ENCODE measurements at places on chromosomes 7 and 10. TPM values are rescaled to one million over a fixed set of nuclear protein-coding genes. Genes with fewer than 3 reads are reported as not detected.

- DNase-seq, result no peak
These were observed 987.6 kb upstream of the AUTS2 start for GRCh38 chr7:68610701-68611100.

- no peak for DNase-seq
These were observed 45.4 kb downstream of the CTTNBP2 start for GRCh38 chr7:117827862-117828261.

DNA sequence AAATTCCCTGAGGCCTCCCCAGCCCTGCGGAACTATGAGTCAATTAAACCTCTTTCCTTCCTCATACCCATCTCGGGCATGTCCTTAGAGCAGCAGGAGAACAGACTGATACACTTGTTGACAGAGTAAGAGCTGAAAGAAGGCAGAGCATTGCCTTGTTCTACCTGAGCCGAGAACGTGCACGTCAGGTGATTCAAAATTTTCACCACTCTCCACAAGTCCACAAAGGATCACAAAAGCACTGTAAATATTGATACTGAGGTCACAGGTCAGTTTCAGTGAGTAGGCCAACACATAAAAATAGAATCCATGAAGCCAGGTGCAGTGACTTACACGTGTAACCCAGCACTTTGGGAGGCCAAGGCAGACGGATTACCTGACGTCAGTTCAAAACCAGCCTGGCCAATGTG, 27.8 kb downstream of the DCLRE1C start:
- no peak for DNase-seq

DNA sequence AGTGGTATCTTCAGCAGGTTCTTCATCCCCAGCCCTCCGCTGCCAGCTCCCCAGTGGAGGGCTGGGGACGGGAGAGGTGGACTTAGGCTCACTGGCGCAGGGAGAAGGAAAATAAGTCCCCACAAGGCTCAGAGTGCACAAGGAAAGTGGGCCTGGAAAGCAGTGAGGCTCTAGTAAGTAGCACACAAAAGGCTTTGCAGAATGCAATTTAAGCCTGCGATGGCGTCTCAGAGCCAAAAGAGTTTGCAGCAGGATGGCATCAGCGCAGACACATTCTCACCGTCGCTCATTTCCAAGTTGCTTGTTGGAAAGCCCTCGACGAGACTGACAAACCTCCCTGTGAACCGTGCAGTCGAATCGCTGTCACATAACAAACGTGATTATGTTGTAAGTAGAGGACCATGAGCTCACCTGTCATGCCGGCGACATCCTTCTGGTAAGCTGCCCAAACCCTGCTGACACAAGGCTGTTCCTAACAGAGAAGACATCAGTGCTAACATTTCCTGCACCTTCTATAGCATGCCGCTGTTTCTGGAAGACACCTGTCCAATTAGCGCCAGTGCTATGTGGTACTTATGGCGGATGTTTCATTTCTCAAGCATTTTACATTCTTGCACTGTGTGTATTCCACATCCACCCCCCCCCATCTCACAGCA, 98.3 kb upstream of the NPVF start:
- no peak for DNase-seq

GRCh38 chr10:92208736-92209135, 82.1 kb downstream of the CPEB3 start:
- DNase-seq, result no peak

DNA sequence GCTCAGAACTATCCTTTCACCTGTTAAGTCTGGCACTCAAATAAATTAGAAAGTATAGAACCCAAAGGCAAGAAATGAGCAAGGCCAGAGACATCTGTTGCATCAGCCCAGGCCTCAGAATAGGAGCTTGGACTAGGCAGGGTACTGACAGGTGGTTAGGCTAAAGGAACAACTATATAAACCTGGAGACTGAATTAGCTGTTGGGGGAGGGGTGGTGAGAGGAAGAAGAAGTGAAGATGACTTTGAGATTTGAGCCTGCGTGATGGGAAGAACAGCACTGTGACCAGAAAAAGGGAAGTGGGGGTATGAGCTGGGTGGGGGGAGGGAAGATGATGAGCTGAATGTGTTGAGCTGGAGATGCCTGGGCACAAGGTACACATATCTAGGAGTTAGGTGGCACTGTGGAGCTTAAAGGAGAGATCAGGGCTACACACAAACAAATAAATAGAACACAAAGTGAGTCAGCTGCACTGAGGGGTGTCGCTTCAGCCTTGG, 244.7 kb downstream of the PTEN start:
- no peak for DNase-seq

GRCh38 chr7:132622081-132622480, 45.8 kb upstream of the PLXNA4 start:
- DNase-seq, result no peak

GRCh38 chr7:35988818-35989217, 164.2 kb upstream of the EEPD1 start:
- no peak for DNase-seq

- no peak for DNase-seq
These were observed 20.1 kb downstream of the CYTH3 start for GRCh38 chr7:6252341-6252746.

- no peak for DNase-seq
These were observed 98.0 kb upstream of the FAM20C start for GRCh38 chr7:94251-94801.

DNA sequence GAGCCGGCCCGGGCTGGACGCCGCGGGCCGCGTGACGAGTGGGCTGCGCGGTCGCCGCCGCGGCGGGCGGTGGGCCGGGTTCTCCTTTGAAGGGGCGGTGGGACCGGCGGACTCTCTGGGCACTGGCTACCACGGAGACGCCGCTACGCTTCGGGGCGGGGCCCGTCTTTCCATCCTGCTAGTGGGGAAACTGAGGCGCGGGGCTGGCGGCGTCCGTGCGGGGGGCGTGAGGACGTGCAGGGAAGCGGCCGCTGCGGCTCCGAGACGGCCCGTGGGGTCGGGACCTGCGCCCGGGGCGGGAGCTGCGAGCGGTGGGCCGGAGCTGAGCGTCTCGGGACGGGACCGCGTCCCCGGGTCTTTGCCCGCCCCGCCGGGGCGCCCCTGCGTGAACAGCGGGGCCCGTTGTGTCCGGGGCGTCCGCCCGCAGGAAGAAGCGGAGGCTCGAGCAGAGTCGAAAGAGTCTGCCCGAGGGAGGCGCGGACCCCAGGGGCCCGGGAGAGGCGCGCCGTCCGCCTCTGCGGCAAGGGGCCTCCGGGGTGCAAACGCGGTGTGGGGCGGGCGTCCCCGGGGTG, 548 bp upstream of the BNIP3 start:
- no peak for DNase-seq

DNA sequence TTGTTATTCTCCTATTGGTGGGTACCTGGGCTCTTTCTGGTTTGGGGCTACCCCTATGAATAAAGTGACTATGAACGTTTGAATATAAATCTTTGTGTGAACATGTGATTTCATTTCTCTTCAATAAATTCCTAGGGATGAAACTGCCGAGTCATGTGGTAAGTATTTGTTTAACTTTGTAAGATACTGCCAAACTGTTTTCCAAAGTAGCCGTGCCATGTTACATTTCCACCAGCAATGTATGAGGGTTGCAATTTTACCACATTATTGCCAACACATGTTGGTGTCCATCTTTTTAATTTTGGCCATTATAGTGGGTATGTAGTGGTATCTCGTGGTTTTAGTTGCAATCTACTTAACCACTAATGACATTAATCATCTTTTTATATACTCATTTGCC, 94.7 kb downstream of the ZNRF2 start:
- no peak for DNase-seq

DNA sequence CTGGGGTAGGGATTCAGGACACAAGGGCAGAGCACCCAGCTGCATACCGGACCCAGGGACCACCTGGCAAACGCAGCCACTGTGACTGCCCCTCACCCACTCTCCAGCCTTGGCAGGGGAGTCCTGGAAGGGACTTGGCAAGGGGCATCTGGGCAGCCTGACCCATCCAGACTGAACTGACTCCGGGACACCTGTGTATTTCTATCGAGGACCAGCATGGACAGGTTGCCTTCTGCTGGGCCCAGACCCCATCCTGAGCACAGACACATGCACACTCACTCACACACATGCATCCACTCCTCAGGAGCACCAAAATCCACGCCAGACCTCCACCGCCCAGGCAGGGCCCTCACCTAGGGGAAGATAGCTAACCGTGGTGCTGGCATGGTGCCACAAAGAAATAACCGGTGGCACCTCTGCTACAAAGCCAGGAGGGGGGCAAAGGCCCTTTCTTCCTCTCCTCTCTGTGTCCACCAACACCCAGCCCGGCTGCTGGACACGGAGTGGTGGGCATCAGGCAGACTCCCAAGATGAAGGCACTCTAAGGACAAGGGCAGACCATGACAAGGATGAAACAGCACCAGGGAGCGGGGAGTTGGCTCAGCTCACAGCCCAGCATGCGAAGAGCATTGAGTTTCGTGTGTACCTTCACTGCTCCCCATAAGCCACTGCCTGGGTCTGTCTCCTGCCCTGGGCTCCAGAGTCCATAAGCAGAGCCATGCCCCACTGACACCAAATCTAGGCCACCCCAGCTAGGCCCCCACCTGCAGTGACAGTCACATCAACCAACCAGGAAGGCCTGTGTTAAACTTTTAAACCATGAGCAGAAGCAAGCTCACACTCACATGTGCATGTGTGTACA, 35.3 kb downstream of the KCNH2 start:
- DNase-seq, result no peak

DNA sequence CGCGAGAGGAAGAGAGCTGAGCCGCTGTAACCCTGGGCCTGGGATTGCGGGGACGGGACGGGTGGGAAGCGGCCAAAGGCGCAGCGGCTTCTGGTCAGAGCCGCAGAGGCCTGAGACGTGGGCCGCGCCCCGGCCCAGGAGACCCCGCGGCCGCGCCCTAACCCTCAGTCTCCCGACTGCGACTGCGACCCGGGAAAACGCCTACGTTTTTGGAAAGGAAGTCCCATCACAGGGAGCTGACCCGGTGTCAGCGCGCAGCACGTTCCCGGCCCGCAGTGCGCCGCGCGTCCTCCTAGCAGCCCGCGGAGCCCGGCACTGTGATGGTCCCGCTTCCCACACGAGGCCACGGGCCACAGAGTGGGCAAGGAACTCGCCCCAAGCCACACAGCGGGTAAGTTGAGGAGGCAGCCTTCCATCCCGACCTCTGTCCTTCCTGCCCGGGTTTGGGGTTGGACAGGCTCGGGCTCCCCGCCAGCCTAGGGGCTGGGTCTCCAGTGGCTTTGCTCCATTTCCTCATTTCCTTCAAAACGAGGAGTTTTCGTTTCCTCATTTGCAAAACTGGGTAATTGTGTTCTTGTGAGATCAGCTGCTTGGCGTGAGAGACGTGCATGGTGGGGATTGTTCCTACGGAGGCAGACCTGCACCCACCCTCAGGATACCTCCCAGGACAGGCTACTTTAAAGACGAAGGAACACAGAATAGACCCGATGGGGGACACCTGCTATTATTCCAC, 1.2 kb downstream of the GPNMB start:
- no peak for DNase-seq

DNA sequence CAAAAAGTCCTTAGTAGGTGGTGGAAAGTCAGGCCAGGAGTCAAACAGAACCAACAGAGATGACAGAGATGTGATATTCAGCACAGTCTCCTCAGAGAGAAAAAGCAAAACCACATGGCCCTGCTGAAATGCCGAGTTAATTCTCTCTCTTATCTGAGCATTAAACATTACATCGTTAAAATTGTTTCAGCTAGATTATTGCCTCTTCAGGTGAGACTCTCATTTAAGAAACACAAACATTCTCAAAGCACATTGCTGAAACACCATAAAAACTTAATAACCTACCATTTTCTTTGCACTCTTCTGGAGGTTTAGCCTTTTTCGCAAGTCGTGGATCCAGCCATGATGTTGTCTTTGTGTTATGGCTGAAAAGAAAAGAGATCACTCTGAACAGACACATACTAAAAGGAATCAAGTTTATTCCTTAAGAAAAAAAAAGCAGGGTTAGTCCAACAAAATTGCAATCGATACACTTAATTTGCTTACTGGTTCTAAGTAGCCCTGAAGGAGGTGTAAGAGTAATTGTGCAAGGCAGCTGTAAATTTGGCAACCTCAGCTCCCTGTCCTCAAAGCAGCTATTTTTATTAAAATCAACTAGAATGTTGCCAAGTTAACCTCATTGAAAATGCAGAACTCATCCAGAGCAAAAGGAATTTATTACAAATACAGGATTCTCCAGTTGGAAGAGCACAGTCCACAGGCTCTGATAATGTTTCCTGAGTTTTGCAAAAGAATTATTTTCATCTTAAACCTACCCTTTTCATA, 691.1 kb downstream of the PHTF2 start:
- DNase-seq, result no peak

DNA sequence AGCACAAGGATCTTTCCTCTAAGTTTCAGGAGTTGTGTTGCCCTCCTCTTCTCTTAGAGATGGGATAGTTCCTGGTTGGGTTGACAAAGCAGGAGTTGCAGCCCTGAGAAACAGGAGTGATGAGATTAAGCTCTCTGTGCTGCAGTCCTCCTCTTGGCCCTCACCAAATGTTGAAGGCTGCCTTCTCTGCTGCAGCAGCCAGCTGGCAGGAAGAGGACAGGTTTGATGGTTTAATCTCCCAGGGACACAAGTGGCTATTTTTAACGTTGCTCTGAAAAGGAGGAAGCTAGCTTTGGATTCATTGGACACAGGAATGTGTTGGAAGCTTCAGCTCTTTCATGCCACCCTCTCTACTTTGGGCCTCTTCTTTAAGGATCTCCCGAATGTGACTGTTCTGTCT, 9.4 kb downstream of the STRIP2 start:
- no peak for DNase-seq

DNA sequence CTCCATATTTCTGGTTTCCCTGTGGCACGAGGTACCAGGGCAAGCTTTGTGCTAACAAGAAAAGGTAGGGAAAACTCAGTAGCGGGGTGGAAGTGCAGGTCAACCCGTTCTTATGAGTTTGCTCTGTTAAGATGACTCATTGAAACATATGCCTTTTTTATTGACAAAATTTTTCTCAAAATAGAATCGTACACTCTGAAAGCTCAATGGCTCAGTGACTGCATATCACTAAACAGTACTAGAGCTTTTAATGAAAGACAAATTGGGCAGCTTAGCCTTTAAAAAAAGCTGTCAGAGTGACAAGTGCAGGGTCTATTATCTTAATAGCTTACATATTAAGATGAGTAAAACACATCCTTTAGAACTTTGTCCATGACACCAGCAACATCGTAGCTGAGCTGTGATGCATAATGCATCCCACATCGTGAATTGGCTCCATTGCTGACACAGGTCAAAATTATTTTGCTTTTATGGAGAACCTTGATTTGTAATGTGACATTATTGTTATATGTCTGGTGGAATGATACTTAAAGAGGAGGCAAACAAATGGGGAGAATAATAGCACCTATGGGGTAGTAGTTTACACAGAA, 264.4 kb downstream of the ETV1 start:
- no peak for DNase-seq

ACTR3C gene
- polyA plus RNA-seq, result 4.0 TPM

MEOX2 gene
- polyA plus RNA-seq, result 192 TPM

TIMM23 gene
- polyA plus RNA-seq, result 47.6 TPM

SEMA3A gene
- 22.4 TPM for polyA plus RNA-seq

SMURF1 gene
- polyA plus RNA-seq, result 15.0 TPM

TSPAN33 gene
- polyA plus RNA-seq, result 4.8 TPM

TUBB8 gene
- 0.81 TPM for polyA plus RNA-seq

VCL gene
- polyA plus RNA-seq, result 96.6 TPM

WEE2 gene
- 0.37 TPM for polyA plus RNA-seq

DDX50 gene
- 67.1 TPM for polyA plus RNA-seq

All from right lung (tissue), 10 donors.